ENCODE measurements at places on chromosomes 1 and 21. TPM values are rescaled to one million over a fixed set of nuclear protein-coding genes. Genes with fewer than 3 reads are reported as not detected.

GRCh38 chr1:243244432-243244841, 10.6 kb downstream of the CEP170 start:
- no peak for DNase-seq
- no peaks in the 10 kb centered on the region for H3K4me1 ChIP-seq
- peaks cover 21% of the 10 kb centered on the region for H3K36me3 ChIP-seq
- H3K27me3 ChIP-seq, result no peaks in the 10 kb centered on the region
- no peak overlapping the region for H3K4me3 ChIP-seq
- H3K27ac ChIP-seq, result no peak overlapping the region

- H3K27me3 ChIP-seq, result no peaks in the 10 kb centered on the region
- DNase-seq, result no peak
- H3K4me3 ChIP-seq, result no peak overlapping the region
- no peak overlapping the region for H3K27ac ChIP-seq
Observed at GRCh38 chr1:165632491-165632890, 1.5 kb downstream of the MGST3 start.

DNA sequence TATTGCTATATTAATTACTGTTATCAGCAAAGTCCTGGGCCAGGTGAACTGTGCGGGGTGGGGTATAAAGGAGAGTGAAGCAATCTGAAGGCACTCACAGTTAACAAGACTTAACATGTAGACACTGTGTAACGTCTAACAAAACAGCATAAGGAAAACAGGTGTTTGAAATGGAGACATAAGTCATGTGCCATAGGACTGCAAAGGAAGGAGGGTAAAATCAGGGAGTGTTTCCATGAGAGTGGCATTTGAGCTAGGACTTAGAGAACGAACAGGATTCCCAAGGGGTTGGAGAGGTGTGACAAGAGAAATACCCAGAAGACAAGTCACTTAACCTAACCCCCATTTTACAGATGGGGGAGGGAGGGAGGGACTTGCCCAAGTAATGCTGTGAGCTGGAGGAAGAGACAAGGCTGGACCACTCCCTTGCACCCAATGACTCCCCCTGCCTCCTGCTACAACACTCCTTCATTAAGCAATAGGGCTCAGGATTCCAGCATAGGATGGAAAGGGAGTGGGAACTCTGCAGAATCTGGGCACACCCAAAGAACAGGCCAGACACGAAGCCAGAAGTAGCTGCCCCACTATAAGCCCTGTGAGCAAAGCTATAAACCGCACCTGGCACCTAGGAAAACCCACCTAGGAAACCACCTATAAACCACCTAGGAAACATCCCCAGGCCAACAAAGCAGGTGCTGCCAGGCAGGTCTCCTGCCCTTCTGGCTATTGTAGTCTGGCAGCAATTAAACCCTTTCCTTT, 6.6 kb downstream of the PEF1 start:
- peaks cover 18% of the 10 kb centered on the region for H3K4me1 ChIP-seq
- no peaks in the 10 kb centered on the region for H3K27me3 ChIP-seq
- no peak for DNase-seq
- H3K36me3 ChIP-seq, result no peaks in the 10 kb centered on the region
- H3K27ac ChIP-seq, result no peak overlapping the region

- peaks cover 88% of the 10 kb centered on the region for H3K4me1 ChIP-seq
- H3K27me3 ChIP-seq, result no peaks in the 10 kb centered on the region
- no peak overlapping the region for H3K4me3 ChIP-seq
- no peak for DNase-seq
Observed at GRCh38 chr1:8863138-8863537, 15.3 kb downstream of the ENO1 start.

GRCh38 chr1:199573047-199573446, 454.5 kb upstream of the NR5A2 start:
- H3K27me3 ChIP-seq, result peaks cover 28% of the 10 kb centered on the region
- no peak overlapping the region for H3K27ac ChIP-seq
- no peaks in the 10 kb centered on the region for H3K4me1 ChIP-seq
- H3K36me3 ChIP-seq, result no peaks in the 10 kb centered on the region
- no peak overlapping the region for H3K4me3 ChIP-seq
- no peak for DNase-seq

DNA sequence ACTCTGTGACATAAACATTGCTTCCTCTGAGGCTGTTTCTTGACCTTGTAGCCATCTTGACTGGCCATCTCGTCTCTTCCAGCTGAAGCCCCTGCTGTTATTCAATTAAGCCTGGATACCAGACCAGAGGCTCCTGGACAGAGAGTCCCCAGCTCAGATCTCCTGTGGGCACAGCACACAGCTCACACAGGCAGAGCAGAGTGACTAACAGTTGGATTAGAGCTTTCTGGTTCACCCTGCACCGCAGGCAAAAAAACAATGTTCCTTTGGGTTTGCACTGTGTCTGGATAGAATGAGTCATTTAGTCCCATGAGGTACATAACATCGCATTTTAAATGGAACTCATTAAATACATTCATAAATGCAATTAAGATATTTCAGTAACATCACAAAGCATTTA, 33.4 kb upstream of the USH2A start:
- no peaks in the 10 kb centered on the region for H3K27me3 ChIP-seq
- no peak overlapping the region for H3K27ac ChIP-seq
- H3K4me1 ChIP-seq, result no peaks in the 10 kb centered on the region
- no peak overlapping the region for H3K4me3 ChIP-seq
- no peaks in the 10 kb centered on the region for H3K36me3 ChIP-seq

Gene AJAP1
- total RNA-seq, result not detected
